ENCODE measurements at places on chromosomes 12 and 14.

DNA sequence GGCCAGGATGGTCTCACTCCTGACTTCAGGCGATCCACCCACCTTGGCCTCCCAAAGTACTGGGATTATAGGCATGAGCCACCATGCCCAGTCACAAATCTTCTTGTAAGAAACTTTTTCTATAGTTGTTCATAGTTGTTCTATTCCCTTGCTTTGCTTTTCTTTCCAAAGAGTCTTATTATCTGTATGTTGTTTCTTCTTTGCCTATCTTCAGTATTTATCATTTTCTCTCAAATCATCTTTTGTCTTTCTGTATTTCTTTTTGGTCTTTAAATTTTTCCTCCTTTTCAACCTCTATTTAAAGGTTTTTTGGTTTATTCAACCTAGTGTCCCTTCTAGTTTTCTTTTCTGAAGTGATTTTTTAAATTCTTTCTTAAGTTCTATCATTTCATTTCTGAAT, 68.7 kb downstream of the LRP6 start:
- DNase-seq, result no peak

DNA sequence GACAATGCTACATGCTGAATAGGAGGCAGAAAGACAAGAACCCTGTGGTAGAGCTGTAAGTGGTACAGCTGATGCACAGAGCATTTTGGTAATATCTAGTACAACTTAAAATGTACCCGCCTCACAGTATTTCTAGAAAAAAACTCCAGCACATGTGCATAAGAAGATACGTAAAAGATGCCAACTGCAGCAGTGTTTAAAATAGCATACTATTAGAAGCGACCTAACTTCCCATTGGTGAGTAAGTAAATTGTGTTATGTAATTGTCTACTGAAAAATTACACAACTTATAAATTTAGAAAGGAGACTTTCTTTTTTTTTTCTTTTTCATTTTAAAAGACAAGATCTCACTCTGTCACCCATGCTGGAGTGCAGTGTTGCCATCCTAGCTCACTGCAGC, 114.3 kb upstream of the CAND1 start:
- DNase-seq, result no peak

DNA sequence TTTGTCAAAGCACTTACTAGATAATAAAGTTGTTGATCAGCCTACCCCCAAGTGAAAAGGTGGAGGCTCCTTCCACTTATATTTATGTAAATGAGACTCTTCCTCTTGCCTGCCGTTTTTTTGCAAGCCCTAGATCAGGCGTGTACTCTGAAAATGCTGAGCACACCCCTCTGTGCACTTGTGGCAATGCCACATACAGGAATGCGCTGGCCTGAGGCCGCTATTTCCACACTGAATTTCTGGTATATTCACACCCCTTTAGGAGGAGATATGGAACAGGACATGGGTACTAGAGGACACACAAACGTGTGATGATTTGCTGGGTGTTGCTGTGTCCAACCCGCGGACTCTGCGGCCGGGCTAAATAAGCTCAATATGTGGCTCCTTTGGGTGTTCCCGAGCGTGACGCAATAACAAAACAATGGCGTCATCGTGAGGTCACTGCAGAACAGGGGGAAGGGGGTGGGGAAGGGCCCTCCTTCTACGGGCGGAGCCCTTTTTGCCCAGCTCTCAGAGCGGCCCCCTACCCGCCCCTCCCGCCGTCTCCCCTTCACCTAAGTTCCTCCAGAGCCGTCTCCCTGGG, 554 bp upstream of the TSPAN31 start:
- DNase-seq, result peak; percentile 47

GRCh38 chr12:112837629-112838197, 46.2 kb downstream of the RPH3A start:
- no peak for DNase-seq

GRCh38 chr14:100546051-100546443, 41.2 kb downstream of the BEGAIN start:
- no peak for DNase-seq

- no peak for DNase-seq
Measured at GRCh38 chr12:89379148-89379838, 27.0 kb upstream of the DUSP6 start.

DNA sequence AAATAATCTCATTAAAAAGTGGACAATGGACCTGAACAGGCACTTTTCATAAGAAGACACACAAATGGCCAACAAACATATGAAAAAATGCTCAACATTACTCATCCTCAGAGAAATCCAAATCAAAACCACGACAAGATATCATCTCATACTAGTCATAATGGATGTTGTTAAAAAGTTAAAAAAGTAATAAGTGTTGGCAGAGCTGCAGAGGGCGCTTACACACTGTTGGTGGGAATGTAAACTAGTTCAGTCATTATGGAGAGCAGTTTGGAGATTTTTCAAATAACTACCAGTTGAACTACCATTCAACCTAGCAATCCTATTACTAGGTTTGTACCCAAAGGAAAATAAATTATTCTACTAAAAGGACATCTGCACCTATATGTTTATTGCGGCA, 47.2 kb downstream of the FOXG1 start:
- no peak for DNase-seq

- DNase-seq, result no peak
Measured at GRCh38 chr12:105057174-105057573, 27.1 kb downstream of the ALDH1L2 start.

DNA sequence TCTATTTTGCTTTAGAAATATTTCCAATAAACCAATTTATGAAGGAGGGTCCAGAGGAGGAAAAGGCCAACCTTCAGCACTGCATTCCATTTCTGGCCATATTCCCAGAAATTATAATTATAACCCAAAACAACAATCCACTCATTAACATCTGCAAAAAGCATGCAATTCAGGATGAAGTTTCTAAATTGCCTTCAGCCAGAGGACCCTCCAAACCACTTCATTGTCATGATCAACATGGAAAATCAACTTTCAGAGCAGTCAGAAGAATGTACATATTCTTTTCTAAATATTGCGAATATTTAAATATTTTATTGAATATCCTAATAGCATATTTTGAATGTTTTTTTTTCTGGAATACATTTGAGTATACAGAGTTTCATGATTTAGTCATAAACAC, 332.6 kb upstream of the TMEM132C start:
- no peak for DNase-seq

- no peak for DNase-seq
Measured at GRCh38 chr14:89566644-89567415, 149.8 kb upstream of the FOXN3 start.

GRCh38 chr12:92138144-92138543, 7.5 kb downstream of the BTG1 start:
- DNase-seq, result no peak

DNA sequence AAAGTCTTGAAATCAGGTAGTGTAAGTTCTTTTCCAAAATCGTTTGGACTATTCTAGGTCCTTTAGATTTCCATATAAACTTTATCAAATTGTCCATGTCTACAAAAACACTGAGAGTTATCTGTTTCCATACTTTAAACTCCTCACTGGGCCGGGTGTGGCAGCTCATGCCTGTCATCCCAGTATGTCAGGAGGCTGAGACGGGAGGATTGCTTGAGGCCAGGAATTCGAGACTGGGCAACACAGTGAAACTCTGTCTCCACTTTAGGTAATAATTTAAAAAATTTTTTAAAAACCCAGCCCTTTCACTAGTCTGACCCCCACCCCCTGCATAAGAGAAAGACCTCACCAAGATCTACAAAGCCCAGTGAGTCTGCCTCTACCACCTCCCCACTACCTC, 6.4 kb upstream of the ISM2 start:
- no peak for DNase-seq

- DNase-seq, result no peak
Measured at GRCh38 chr14:96507723-96508122, 5.5 kb downstream of the PAPOLA start.

DNA sequence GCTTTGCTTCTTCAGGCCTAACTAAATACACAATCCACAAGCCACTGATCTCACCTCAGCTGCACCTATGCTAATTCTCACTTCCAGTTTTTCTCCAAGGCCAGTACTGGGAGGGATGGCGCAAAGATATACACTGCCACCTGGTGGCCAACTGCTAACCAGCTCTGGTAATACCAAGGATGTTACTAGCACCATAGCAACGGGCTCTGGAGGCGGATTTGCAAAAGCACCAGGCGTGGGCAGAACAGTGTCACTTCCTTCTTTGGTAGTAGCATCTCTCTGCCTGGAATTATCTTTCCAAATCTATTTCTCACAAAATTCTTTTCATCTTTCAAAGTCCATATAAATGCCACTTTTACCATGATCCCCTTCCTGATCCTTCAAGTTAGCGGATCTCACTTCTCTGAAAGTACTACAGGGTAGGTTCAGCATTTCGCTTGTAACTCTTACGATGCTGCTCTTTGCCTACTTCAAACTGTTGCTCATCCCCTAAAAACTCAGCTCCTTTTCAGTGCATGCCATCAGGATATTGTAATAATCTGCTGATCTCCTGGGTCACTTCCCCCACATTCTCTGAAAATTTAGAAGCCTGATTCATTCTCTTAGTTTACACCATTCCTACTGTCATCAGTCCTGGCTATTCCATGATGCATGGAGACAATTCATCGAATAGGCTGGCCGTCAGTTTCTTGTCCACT, 37.1 kb upstream of the FOXJ2 start:
- peak; percentile 66 for DNase-seq

DNA sequence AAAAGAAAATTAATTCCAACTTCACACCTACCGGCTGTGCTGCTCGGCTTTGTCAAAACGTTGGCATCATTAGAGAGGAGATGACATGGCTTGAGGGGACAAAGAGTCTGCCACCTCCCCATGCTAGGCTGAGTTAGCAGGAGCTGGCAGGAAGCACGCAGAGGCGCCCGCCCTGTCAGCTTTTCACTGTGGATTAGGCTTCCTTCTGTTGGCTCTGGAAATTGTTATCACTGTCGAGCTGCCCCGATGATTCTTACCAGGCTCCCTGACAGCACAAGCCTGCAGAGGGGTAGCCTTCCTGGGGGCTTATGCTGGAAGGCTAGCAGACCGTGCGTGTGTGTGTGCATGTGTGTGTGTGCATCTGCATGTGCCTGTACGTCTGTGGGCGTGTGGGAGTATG, 490.9 kb upstream of the TBX3 start:
- no peak for DNase-seq

DNA sequence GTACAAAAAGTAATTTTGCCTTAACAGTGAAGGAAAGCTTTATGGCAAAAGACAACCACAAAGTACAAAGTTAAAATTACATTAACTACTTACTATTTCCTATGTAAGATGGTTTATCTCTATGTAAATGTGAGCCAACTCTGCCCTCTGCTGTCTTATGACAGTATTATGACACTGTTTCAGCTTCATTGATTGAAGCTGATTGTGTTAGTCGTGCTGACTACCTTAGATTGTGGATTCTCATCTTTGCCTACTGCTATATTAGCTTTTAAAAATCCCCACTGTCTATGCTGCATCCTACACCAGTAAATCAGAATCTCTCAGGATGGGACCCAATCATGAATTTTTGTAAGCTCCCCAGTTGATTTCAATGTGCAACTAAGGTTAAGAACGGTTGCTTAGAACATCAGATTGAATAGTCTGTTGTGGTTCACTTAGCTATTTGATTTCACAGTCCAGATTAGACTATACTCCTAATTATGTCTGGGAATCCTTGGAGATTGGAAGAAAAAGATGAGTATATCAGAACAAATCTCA, 12.2 kb upstream of the SPTB start:
- DNase-seq, result no peak

DNA sequence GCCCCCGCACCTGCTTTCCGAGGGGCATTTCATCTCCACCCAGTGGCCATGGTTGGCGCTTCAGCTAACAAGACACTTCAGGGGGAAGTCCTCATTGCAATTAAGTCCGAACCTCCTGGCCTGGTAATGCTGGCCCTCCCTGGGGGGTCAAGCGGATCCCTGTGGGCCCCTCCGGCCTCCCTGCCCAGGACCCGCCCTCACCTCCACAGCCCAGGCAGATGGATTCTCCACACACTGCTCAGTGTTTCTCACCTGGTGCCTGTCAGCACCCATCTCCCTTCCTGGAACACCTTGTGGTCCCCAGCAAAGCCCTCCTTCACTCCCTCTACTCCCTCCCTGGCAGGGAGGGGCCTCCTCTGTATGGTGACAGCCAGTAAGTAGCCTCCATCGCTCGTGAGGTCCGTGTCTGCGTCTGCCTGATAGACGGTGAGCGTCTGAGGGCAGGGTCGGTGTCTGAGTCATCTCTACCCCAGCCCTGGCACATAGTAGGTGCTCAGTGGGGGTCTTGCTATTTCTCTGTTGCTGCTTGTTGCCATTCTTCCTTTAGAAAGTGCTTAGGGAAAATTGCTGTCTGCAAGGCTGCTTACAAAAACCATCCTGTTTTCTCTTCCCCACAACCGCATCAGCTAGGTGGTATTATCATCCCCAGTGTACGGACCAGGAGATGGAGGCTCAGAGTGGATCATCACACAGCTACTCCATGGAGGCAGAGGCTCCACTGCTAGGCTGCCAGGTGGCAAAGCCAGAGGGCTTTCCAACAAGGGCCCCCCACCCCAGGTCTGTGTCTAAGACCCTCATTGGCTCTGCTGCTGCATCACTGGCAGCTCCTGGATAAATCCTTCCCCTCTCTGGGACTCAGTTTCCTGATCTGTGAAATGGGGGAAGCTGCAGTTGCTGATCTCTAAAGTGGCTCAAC, 39.7 kb upstream of the EML1 start:
- no peak for DNase-seq

- no peak for DNase-seq
Measured at GRCh38 chr12:57175428-57176138, 28.2 kb upstream of the LRP1-AS start.

- no peak for DNase-seq
Measured at GRCh38 chr12:77932216-77932615, 101.5 kb downstream of the NAV3 start.

- no peak for DNase-seq
Measured at GRCh38 chr12:46609674-46610073, 216.1 kb downstream of the SLC38A4 start.

DNA sequence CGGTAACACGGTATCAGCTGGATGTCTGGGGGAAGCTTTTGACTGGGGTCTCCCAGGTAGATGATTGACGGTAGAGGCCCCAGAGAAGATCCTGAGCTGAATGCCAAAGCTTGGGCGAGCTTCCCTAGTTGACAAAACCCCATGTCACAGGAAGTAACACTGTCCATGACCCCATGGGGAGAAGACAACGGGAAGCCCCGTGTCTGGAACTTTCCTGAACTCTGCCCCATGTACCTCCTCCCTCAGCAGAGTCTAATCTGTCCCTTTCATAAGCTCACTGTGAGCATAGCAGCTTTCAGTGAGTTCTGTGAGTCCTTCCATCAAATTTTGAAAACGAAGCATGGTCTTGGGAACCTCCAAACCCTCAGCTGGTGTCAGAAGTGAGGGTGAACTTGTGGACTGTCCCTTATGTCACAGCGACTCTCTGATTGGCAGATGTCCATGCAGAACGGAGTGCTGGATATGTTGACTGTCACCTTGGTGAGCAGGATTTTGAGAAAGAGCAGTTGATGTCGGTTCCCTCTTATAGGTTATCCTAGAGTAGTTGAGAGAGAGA, 29.7 kb upstream of the BEGAIN start:
- no peak for DNase-seq

GRCh38 chr12:69978020-69978419, 153.0 kb downstream of the MYRFL start:
- no peak for DNase-seq

DNA sequence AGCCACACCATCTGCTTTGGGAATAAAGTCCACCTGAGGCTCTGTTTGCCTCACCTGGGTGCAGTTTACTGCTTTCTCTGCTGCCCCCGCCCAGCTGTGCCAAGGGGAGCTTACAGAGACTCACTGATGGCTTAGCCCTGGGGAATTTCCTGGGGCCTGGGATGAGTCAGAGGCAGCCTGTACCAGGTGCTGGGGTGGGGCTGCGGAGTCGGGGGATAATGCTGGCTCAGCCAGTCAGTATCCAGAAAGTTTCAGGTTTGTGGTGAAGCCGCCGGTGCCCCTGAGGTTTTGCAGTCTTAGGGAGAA, 22.3 kb downstream of the PLEKHG3 start:
- DNase-seq, result no peak
